Hematopoietic multipotent progenitor cell (in vitro differentiated cells): ENCODE measurements at places on chromosomes 13 and 19.

DNA sequence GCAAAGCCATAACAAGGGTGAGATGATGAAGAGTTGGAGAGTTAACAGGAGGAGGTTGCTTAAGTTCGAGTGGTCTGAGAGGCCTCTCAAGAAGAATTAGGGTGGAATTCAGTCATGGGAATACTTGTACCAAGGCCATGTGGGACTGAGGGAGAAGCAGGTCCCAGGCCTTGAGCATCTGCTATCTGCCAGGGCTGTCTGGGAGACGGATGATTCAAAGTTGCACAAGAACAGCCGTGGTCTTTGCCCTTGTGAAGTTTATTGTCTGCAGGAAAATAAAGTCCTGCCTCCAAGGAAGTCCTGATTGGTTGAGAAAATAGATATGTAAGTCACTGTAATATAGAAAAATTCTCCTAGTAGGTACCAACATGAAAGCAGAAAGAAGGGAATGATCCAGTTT is 178.8 kb upstream of the RFC3 start:
- no peak for DNase-seq

DNA sequence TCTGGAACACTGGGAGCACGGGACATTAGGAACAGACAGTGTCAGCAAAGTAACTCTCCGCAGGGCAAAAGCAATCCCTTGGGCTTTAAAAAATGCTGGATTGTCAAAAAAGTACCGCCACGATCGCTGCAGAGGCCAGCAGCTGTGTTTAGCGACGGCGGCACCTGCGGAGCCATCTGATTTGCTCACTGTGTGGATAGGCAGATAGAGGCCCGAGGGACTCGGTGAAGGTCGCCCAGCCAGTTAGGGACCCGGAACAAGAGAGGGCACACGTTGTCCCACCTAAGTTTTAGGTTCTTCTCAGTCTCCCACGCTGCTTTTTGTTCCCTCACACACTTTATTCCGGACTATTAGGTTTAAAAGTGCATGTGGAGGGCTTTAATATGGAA is 238.3 kb downstream of the TEX29 start:
- no peak for DNase-seq

- DNase-seq: no peak
These were observed 408.2 kb downstream of the TBC1D4 start for GRCh38 chr13:75073786-75074185.

GRCh38 chr13:95204231-95204765 is 97.0 kb downstream of the ABCC4 start:
- DNase-seq: peak; percentile 51

DNA sequence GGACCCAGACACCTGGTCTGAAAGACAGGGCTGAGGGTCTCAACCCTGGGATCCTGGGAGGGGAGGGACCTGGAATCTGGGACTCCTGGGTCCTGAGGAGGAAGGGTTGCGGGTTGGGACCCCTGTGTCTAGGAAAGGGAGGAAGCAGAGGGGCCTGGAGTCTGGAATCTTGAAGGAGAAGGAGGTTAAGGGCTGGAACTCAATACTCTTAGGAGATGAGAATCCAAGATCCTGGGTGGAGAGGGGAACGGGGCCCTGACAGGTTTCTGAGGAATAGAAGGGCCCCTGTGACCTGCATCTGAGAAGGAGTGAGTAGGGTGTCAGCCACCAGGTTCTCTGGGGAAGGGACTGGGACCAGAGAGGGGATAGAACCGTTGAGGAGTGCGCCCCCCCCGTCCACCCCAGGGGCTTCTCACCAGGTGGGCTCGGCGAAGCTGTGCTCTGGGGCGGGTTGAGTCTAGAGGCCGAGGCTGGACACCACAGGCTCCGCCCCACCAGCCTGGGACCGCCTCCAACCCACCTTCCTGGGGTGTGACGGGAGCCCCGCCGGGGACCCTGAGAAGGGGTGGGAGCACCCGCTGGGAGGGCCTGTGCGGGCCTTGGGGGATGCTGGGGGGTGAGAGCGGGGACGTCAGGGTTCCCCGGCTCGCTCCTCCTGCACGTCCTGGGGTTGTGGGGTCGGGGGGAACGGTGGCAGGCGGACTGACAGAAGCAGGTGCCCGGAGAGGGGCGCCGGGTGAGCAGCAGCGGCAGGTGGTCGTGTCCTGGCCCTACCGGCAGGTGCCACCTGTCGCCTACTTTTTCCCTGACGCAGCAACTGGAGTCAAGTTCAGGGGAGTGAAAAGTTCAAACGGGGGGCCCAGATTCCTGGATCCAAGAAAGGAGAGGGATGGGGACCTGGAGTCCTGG is at the start of gene MAMSTR:
TSS of gene MAMSTR (minus strand) at position 463 of the 909 bp plus-strand sequence. CDS start 694 bp downstream, outside the sequence.
- DNase-seq: no peak

GRCh38 chr13:21012841-21013681 is 48.3 kb downstream of the LATS2 start:
- DNase-seq: no peak

- DNase-seq: no peak
These were observed 328.6 kb downstream of the TBC1D4 start for GRCh38 chr13:75153386-75153785.

GRCh38 chr13:23060959-23061358 is 119.8 kb upstream of the SGCG start:
- no peak for DNase-seq

GRCh38 chr19:47509973-47510372 is 4.9 kb downstream of the NAPA start:
- DNase-seq: no peak

DNA sequence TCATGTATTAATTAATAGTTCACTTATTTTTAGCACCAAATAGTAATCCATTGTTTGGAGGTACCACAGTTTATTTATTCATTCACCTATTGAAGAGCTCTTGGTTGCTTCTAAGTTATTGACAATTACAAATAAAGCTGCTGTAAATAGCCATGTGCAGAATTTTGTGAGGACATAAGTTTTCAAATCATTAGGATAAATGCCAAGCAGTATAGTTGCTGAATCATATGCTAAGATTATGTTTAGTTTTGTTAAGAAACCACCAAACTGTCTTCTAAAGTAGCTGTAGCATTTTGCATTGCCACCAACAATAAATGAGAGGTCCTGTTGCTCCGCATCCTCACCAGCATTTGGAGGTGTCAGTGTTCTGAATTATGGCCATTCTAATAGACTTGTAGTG is 2126.8 kb downstream of the PCDH9 start:
- DNase-seq: no peak
